Pancreas (tissue), 10 donors: ENCODE measurements at places on chromosomes 7 and 10. TPM values are rescaled to one million over a fixed set of nuclear protein-coding genes. Genes with fewer than 3 reads are reported as not detected.

ARMS2 gene
- total RNA-seq: not detected

AMPH gene
- 1.5 TPM for total RNA-seq

ITIH5 gene
- total RNA-seq: 28.6 TPM

LCOR gene
- 21.1 TPM for total RNA-seq

TDRD1 gene
- 0.98 TPM for total RNA-seq

RNF133 gene
- total RNA-seq: 0.57 TPM

ZFYVE27 gene
- 14.1 TPM for total RNA-seq

SPDYE9 gene
- total RNA-seq: not detected

DOCK4 gene
- total RNA-seq: 11.6 TPM

NODAL gene
- total RNA-seq: not detected

EPDR1 gene
- total RNA-seq: 7.6 TPM

COPG2 gene
- 5.9 TPM for total RNA-seq

FAM25C gene
- total RNA-seq: not detected

C7orf33 gene
- total RNA-seq: not detected

RBM20 gene
- total RNA-seq: 0.79 TPM

CNPY1 gene
- not detected for total RNA-seq

YAE1 gene
- total RNA-seq: 6.5 TPM

NUP205 gene
- total RNA-seq: 8.7 TPM

NPY gene
- 0.82 TPM for total RNA-seq

SCART1 gene
- 3.9 TPM for total RNA-seq

CFTR gene
- 309 TPM for total RNA-seq

SPAM1 gene
- not detected for total RNA-seq

TUBB8 gene
- not detected for total RNA-seq

CLDN12 gene
- total RNA-seq: 11.8 TPM

LRWD1 gene
- total RNA-seq: 7.8 TPM

CC2D2B gene
- 0.29 TPM for total RNA-seq

CHN2 gene
- total RNA-seq: 24.0 TPM

FAM149B1 gene
- 15.8 TPM for total RNA-seq

ALOX5 gene
- 32.9 TPM for total RNA-seq

AGAP3 gene
- total RNA-seq: 57.5 TPM

SPACDR gene
- total RNA-seq: not detected

LRRN3 gene
- total RNA-seq: 0.50 TPM

SFTPA1 gene
- total RNA-seq: 0.28 TPM

HOXA2 gene
- 0.53 TPM for total RNA-seq

ATP5MK gene
- 138 TPM for total RNA-seq

OR2A12 gene
- total RNA-seq: not detected

TMEM139 gene
- 7.5 TPM for total RNA-seq

EXOC6 gene
- total RNA-seq: 8.0 TPM

ZNF33A gene
- total RNA-seq: 17.8 TPM

SPDYE2 gene
- total RNA-seq: not detected

AASS gene
- total RNA-seq: 5.9 TPM

CAV1 gene
- 11.1 TPM for total RNA-seq

NPC1L1 gene
- 0.62 TPM for total RNA-seq

ADRA2A gene
- total RNA-seq: 12.6 TPM

SPDYE8 gene
- total RNA-seq: not detected

PRSS2 gene
- total RNA-seq: 136,252 TPM

CTNNA3 gene
- total RNA-seq: 0.15 TPM

IFIT3 gene
- total RNA-seq: 3.7 TPM

ABCC2 gene
- 1.6 TPM for total RNA-seq

PNLIP gene
- total RNA-seq: 24,554 TPM
